Right lobe of liver (tissue), 6 donors: ENCODE measurements at places on chromosomes 6 and 20. TPM values are rescaled to one million over a fixed set of nuclear protein-coding genes. Genes with fewer than 3 reads are reported as not detected.

The RNF182 gene
- not detected for total RNA-seq

The RFX6 gene
- total RNA-seq = not detected

The ZSCAN23 gene
- total RNA-seq = not detected

The DEFB116 gene
- total RNA-seq = not detected

The REM1 gene
- 0.25 TPM for total RNA-seq

The TCP11 gene
- not detected for total RNA-seq

DNA sequence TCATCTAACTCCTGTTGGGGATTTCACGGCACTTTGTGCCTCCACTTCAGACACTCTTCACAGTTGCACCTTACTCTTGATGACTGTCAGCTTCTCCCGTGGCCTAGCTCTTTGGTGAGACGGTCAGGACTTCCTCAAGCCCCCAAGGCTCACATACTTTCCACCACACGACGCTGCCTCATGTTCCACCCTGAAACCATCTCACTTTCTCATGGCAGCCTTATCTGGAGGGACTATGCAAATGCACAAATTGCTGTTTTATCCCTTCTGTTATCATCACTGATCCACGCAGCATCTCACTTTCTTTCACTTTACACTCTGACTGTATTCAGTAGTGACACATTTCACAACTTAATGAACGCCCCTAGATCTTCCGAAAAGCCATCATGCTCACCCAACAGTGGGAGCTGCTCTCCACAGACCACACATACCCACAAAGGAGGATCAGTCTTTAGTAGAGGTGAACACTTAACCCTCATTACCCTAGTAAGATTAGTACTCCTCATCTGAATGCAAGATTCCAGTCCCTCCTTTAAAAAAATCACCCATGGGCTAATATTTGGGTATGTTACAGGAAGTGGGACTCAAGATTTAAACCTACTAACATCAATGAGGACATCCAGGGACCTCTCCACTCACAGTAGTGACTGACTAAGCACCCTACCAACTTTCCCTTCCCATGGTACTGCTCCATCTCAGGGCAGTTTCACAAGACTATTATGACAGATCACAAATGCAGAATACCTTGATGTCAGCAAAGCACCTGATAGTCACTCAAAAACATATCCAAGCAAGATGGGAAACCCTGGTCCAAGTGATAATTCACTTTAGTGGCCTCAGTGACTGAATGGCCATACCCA, 35.4 kb downstream of the FYN start:
- DNase-seq = no peak
- no peak overlapping the region for H3K4me3 ChIP-seq
- H3K27me3 ChIP-seq = no peaks in the 10 kb centered on the region
- no peak overlapping the region for H3K27ac ChIP-seq
- no peaks in the 10 kb centered on the region for H3K36me3 ChIP-seq

DNA sequence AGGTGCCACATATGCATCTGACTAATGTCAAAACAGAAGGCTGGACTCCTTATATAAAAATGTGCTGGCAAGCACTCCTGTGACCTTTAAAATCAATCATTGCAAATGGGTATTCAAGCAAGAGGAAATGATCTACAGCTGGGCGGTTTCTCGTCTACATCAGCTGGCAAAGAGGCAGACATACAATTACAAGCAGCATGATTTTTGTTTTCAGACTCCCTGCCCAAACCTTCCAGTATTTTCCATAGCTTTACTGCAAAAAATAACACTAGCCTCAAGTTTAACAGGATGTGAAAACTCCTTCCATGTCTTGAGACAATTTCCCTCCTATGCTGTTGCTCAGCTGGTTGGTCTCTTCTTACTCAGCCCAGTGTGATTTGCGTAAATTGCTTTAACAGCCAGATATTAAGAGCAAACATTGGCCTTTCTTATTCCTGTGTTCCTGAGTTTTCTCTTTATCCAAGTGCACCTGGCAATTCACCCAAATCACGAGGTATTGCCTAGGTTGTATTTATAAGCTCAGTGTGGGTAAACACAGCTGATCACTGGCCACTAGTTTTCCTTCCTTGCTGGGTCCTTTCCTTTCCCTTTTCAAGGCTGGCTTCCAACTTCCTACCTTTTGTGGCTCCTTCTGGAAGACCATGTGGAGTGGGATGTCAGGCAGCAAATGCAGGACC, 130.4 kb downstream of the MOXD1 start:
- H3K36me3 ChIP-seq = no peaks in the 10 kb centered on the region
- no peak for DNase-seq
- H3K4me1 ChIP-seq = no peaks in the 10 kb centered on the region
- no peak overlapping the region for H3K27ac ChIP-seq

- H3K27ac ChIP-seq = no peak overlapping the region
- no peak overlapping the region for H3K4me3 ChIP-seq
- no peaks in the 10 kb centered on the region for H3K27me3 ChIP-seq
- peak; percentile 73 for DNase-seq
- H3K4me1 ChIP-seq = no peaks in the 10 kb centered on the region
- no peaks in the 10 kb centered on the region for H3K36me3 ChIP-seq
Measured at GRCh38 chr20:19205981-19206396, 6.5 kb upstream of the SLC24A3 start.

DNA sequence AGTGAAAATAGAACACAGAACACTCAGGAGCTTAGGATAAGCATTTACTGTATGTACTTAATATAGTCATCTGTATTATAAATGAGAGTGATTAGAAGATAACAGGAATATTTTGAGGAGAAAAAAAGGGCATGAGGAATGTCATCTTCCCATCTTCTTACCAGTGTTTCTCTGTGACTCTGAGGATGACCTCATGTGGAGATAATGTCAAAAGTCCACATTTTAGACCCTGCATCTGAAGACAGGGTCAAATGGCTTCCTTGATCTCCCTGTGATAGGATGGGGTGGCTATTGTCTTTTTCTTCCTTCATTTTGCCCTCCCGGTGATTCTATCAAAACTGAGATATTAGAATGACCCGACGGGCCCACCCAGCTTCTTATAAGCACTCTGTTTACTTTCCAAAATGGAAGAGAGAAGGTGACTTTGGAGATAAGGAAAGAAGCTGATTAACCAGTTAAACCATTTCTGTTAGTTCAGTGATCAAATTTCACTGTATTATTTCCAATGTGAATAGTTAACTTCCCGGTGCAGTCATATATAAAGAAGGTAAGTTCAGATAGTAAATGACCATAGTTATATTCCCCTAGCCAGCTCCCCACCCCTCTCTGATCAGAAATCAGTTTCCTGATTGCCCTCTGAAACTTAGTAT, 115.7 kb upstream of the SALL4 start:
- no peak for DNase-seq
- H3K27ac ChIP-seq = no peak overlapping the region
- no peak overlapping the region for H3K4me3 ChIP-seq
- no peaks in the 10 kb centered on the region for H3K36me3 ChIP-seq

GRCh38 chr6:43012364-43012763, 1.4 kb downstream of the MEA1 start:
- H3K27me3 ChIP-seq = no peaks in the 10 kb centered on the region
- no peak for DNase-seq
- no peak overlapping the region for H3K27ac ChIP-seq
- no peaks in the 10 kb centered on the region for H3K4me1 ChIP-seq
- no peaks in the 10 kb centered on the region for H3K36me3 ChIP-seq

DNA sequence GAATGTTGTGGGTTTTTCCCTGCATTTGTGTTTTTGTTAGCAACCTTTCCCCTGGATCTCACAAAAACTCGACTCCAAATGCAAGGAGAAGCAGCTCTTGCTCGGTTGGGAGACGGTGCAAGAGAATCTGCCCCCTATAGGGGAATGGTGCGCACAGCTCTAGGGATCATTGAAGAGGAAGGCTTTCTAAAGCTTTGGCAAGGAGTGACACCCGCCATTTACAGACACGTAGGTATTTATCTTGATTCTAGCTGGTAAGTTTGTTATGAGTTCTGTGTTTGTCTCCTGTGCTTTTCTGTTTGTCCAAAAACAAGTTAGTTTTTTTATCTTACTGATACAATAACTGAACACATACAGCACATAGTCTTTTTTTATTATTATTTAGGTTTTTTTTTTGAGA, 3.0 kb downstream of the SLC25A27 start:
- DNase-seq = no peak
- no peak overlapping the region for H3K27ac ChIP-seq
- H3K36me3 ChIP-seq = no peaks in the 10 kb centered on the region
- H3K4me3 ChIP-seq = no peak overlapping the region
- H3K27me3 ChIP-seq = no peaks in the 10 kb centered on the region

GRCh38 chr20:8331740-8332412, 199.8 kb downstream of the PLCB1 start:
- no peaks in the 10 kb centered on the region for H3K27me3 ChIP-seq
- no peak for DNase-seq
- no peak overlapping the region for H3K27ac ChIP-seq
- no peaks in the 10 kb centered on the region for H3K4me1 ChIP-seq
- no peak overlapping the region for H3K4me3 ChIP-seq
- H3K36me3 ChIP-seq = no peaks in the 10 kb centered on the region
